Activated CD8-positive, alpha-beta T cell treated with anti-CD3 and anti-CD28 coated beads for 36 hours (primary cell): ENCODE measurements at places on chromosomes 6 and 20. TPM values are rescaled to one million over a fixed set of nuclear protein-coding genes. Genes with fewer than 3 reads are reported as not detected.

DNA sequence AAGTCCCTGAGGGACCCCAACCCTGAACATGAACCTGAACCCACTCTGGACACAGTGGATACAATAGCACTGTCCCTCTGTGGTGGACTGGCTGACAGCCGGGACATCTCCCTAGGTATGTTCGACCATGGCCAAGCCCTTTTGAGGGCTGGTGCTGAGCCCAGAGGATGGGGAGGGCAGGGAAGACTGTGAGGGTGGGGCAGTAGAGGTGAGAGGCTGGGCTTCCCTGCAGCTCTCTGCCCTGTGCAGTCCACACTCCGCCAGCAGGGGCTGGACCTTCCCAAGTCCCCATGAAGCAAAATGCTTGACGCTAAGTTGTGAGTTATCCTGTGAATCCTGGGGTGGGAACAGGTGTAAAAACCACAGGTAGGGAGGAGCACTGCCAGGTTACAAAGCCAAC, 11.5 kb downstream of the LPIN3 start:
- no peaks in the 10 kb centered on the region for H3K27me3 ChIP-seq
- H3K27ac ChIP-seq: no peak overlapping the region
- no peaks in the 10 kb centered on the region for H3K4me1 ChIP-seq
- DNase-seq: no peak
- H3K4me3 ChIP-seq: no peak overlapping the region

GRCh38 chr20:35478804-35479472, 23.5 kb downstream of the CEP250 start:
- peak; percentile 32 for DNase-seq
- peaks cover 4% of the 10 kb centered on the region for H3K4me1 ChIP-seq
- no peaks in the 10 kb centered on the region for H3K27me3 ChIP-seq
- peaks cover 26% of the 10 kb centered on the region for H3K36me3 ChIP-seq

- H3K27me3 ChIP-seq: peaks cover 43% of the 10 kb centered on the region
- no peak for DNase-seq
- peaks cover 8% of the 10 kb centered on the region for H3K4me1 ChIP-seq
- H3K27ac ChIP-seq: no peak overlapping the region
- H3K4me3 ChIP-seq: no peak overlapping the region
- H3K36me3 ChIP-seq: no peaks in the 10 kb centered on the region
Measured at GRCh38 chr6:17006543-17006942, 95.3 kb upstream of the STMND1 start.

DNA sequence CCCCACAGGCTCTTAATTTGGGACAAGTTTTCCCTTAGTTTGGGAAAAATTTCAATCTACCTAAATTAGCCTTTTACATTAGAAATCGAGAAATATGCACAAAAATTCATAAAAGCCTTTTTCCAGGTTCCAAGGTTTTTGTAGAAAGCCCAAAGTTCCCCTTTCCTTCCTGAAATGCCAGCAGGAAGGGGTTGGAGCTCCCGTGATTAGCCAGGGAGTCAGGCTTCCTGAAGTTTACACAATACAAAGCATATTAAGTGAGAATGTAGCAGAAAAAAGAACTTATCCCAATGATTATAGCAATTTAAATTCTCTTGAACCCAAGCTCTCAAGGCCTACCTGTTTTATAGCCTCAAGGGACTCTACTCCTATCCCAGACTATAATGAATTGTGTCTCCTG, 39.1 kb downstream of the SYNJ2 start:
- H3K27ac ChIP-seq: no peak overlapping the region
- no peak overlapping the region for H3K4me3 ChIP-seq
- peaks cover 5% of the 10 kb centered on the region for H3K4me1 ChIP-seq

DNA sequence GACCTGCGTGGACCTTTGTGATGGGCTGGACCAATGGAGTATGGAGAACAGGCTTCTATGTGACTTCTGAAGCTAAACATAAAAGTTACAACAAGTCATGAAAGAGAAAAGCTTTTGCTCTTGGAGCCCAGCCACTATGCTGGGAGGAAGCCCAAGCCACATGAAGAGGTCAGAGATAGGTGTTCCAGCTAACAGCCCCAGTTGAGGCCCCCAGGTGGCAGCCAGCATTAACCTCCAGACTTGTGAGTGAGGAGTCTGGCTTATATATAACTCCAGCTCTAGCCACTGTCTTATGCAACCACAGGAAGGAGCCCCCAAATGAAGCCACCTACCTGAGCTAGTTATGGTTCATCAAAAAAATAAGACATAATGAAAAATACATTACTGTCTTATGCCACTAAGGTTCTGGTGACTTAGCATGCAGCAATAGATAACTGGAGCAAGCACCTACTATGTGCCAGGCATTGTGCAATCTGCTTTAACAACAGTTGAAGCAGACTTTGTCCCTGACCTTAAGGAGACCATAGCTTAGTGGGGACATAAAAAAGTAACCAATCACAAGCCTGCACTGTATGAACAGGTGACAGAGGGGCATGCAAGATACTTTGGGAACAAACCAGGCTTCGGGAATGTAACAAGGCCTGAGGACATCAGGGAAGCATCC, 599.6 kb downstream of the PTPRT start:
- no peaks in the 10 kb centered on the region for H3K27me3 ChIP-seq
- no peak overlapping the region for H3K4me3 ChIP-seq
- H3K36me3 ChIP-seq: no peaks in the 10 kb centered on the region
- no peak overlapping the region for H3K27ac ChIP-seq
- no peak for DNase-seq
- H3K4me1 ChIP-seq: no peaks in the 10 kb centered on the region

DNA sequence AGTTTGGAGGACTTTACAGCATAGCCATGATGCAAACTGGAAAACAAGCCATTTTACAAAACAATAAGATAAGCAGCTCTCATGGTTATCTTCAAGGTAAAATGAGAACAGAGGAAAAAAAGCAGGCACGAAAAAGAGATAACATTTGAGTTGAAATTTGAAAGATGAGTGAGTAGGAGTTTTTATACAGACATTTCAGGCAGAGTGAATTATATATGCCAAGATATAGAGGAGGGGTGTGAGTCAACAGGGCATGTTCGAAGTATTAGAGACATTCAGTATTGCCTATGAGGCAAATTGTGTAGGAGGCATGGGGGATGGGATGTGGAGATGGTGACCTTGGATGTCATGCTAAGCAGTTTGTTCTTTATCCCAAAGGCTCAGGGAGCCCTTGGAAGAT, 240.5 kb upstream of the MAN1A1 start:
- no peak for DNase-seq
- H3K4me1 ChIP-seq: no peaks in the 10 kb centered on the region
- H3K36me3 ChIP-seq: no peaks in the 10 kb centered on the region
- H3K27me3 ChIP-seq: no peaks in the 10 kb centered on the region
- no peak overlapping the region for H3K4me3 ChIP-seq

DNA sequence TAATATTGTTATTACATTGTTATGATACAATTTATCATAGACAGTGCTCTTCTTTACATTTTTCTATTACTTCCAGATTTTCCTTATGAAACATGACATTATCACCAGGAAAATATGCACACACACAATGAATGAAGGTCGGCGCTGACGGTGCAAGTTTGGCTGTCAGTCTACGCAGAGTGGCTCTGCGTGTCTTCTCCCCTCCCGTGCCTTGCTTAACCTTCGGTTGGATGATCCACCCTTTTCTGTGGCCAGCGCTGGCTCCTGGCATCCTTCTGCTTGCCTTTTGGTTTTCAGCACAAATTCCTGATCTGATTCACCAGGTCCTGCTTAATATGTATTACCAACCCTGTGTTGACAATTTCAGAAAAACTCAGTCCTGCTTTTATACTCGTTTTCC, 157.4 kb downstream of the TSHZ2 start:
- no peaks in the 10 kb centered on the region for H3K4me1 ChIP-seq
- no peak overlapping the region for H3K4me3 ChIP-seq
- H3K27me3 ChIP-seq: peaks cover 11% of the 10 kb centered on the region
- DNase-seq: no peak

- no peak overlapping the region for H3K27ac ChIP-seq
- no peak for DNase-seq
- peaks cover 24% of the 10 kb centered on the region for H3K4me1 ChIP-seq
- no peak overlapping the region for H3K4me3 ChIP-seq
- H3K36me3 ChIP-seq: peaks cover 31% of the 10 kb centered on the region
Measured at GRCh38 chr6:125784365-125784764, 6.4 kb upstream of the NCOA7 start.

GRCh38 chr6:135267085-135267484, 86.0 kb downstream of the MYB start:
- H3K4me3 ChIP-seq: no peak overlapping the region
- no peak for DNase-seq
- no peaks in the 10 kb centered on the region for H3K36me3 ChIP-seq
- H3K27me3 ChIP-seq: no peaks in the 10 kb centered on the region
- H3K27ac ChIP-seq: no peak overlapping the region

DNA sequence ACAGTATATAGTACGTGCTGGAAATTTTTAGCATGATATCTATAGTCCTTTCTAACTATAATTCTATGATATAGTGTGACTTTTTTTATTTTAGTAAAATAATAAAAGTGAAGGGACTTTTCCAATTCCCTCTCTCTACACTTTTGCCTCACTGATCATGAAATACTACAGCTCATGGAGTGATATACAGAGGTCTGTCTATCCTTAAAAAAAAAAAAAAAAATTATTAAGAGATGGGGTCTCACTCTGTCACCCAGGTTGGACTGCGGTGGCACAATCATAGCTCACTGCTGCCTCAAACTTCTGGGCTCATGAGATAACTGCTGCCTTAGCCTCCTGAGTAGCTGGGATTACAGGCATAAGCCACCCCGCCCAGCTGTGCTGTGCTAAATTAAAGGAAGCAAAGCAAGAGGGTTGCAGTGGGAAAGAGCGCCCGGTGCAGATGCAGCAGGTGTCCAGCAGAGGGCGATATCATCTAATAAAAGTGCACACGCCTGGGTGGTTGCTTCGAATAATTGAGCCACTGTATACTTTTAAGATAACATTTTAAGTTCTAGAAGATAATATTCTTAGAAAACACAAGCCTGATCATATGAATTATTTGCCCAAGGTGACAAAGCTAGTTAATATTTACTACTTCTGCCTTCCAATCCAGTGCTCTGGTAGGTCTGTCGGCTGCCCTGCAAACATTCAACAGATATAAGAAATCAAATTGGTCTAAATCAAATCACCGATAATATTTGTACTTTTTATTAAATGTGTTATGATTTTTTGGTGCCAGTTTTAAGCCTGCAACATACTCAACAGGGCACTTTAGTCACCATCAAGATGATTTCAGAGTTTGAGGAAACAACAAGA, 94.9 kb upstream of the NT5E start:
- H3K27ac ChIP-seq: no peak overlapping the region
- no peaks in the 10 kb centered on the region for H3K36me3 ChIP-seq
- H3K4me1 ChIP-seq: no peaks in the 10 kb centered on the region
- H3K4me3 ChIP-seq: no peak overlapping the region
- peak; percentile 79 for DNase-seq

- no peaks in the 10 kb centered on the region for H3K36me3 ChIP-seq
- H3K27me3 ChIP-seq: no peaks in the 10 kb centered on the region
- H3K27ac ChIP-seq: no peak overlapping the region
- no peak overlapping the region for H3K4me3 ChIP-seq
- no peak for DNase-seq
- no peaks in the 10 kb centered on the region for H3K4me1 ChIP-seq
Measured at GRCh38 chr6:74287932-74288331, 591.9 kb downstream of the CD109 start.

DNA sequence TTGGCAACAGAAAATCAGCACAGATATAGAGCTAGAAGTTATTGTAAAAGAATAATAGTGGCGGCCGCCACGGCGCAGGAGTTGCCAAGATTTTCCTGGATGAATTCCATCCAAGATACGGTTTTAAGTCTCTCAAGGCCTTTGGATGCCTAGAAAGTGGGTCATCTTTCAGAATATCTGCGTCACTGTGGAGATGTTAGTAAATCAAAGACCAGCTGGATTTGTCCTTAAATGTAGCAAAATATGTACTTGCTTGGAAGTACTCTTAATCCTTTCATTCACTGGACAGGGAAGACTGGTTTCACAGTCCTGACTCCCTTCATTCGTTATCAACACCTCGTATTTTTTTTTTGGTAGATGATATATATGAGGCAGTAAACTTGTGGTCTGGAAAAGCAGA, 83.0 kb downstream of the SLC22A3 start:
- peaks cover 8% of the 10 kb centered on the region for H3K4me1 ChIP-seq
- H3K27me3 ChIP-seq: peaks cover 51% of the 10 kb centered on the region
- no peak overlapping the region for H3K27ac ChIP-seq
- no peak for DNase-seq
- H3K36me3 ChIP-seq: no peaks in the 10 kb centered on the region

- no peaks in the 10 kb centered on the region for H3K36me3 ChIP-seq
- H3K4me1 ChIP-seq: peaks cover 46% of the 10 kb centered on the region
- DNase-seq: no peak
- H3K27me3 ChIP-seq: peaks cover 2% of the 10 kb centered on the region
- no peak overlapping the region for H3K27ac ChIP-seq
- no peak overlapping the region for H3K4me3 ChIP-seq
Measured at GRCh38 chr6:45924763-45925342, 90.8 kb downstream of the CLIC5 start.

DNA sequence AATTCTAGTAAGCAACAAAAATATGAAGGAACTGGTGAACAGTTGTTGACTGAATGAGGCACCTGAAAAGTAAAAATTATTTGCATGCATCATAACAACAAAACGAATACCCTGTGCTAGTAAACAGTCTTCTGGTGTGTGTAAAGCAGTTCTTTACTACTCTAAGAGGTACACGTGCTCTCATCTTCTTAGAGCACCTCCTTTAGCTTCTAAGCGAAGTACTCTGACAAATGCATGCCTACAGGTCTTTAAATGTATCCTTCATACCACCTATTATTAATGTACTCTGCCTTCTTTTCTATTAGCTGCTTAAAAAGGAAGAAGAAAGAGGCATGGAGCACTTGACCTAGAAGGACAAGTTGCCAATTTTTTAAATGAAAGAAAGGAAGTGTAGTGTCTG, 32.2 kb upstream of the MYB start:
- H3K36me3 ChIP-seq: peaks cover 4% of the 10 kb centered on the region
- no peak for DNase-seq
- H3K27me3 ChIP-seq: no peaks in the 10 kb centered on the region
- H3K4me3 ChIP-seq: no peak overlapping the region

GRCh38 chr6:84615113-84615850, 149.1 kb downstream of the TBX18 start:
- H3K27ac ChIP-seq: no peak overlapping the region
- DNase-seq: no peak
- H3K4me3 ChIP-seq: no peak overlapping the region
- H3K36me3 ChIP-seq: no peaks in the 10 kb centered on the region
- no peaks in the 10 kb centered on the region for H3K27me3 ChIP-seq

- no peak for DNase-seq
- H3K36me3 ChIP-seq: no peaks in the 10 kb centered on the region
- no peaks in the 10 kb centered on the region for H3K4me1 ChIP-seq
- H3K27ac ChIP-seq: no peak overlapping the region
- no peaks in the 10 kb centered on the region for H3K27me3 ChIP-seq
- no peak overlapping the region for H3K4me3 ChIP-seq
Measured at GRCh38 chr20:15600565-15600964, 972.7 kb downstream of the KIF16B start.

- H3K36me3 ChIP-seq: peaks cover 3% of the 10 kb centered on the region
- H3K27ac ChIP-seq: no peak overlapping the region
- no peaks in the 10 kb centered on the region for H3K27me3 ChIP-seq
Measured at GRCh38 chr6:149132336-149132735, 185.2 kb upstream of the TAB2 start.

- peaks cover 47% of the 10 kb centered on the region for H3K36me3 ChIP-seq
- H3K4me3 ChIP-seq: no peak overlapping the region
- no peak for DNase-seq
- H3K27me3 ChIP-seq: no peaks in the 10 kb centered on the region
Measured at GRCh38 chr6:98932381-98932780, 15.4 kb downstream of the FBXL4 start.

Gene C6orf15
- not detected for total RNA-seq

Gene TRIM31
- total RNA-seq: not detected

Gene RBM24
- total RNA-seq: not detected

Gene KIF6
- 0.13 TPM for total RNA-seq

Gene PACRG
- not detected for total RNA-seq

Gene C6orf141
- 0.43 TPM for total RNA-seq
